ENCODE measurements at places on chromosomes 12 and 14.

- DNase-seq, result no peak
Measured at GRCh38 chr12:82326905-82327503, 31.2 kb downstream of the CCDC59 start.

DNA sequence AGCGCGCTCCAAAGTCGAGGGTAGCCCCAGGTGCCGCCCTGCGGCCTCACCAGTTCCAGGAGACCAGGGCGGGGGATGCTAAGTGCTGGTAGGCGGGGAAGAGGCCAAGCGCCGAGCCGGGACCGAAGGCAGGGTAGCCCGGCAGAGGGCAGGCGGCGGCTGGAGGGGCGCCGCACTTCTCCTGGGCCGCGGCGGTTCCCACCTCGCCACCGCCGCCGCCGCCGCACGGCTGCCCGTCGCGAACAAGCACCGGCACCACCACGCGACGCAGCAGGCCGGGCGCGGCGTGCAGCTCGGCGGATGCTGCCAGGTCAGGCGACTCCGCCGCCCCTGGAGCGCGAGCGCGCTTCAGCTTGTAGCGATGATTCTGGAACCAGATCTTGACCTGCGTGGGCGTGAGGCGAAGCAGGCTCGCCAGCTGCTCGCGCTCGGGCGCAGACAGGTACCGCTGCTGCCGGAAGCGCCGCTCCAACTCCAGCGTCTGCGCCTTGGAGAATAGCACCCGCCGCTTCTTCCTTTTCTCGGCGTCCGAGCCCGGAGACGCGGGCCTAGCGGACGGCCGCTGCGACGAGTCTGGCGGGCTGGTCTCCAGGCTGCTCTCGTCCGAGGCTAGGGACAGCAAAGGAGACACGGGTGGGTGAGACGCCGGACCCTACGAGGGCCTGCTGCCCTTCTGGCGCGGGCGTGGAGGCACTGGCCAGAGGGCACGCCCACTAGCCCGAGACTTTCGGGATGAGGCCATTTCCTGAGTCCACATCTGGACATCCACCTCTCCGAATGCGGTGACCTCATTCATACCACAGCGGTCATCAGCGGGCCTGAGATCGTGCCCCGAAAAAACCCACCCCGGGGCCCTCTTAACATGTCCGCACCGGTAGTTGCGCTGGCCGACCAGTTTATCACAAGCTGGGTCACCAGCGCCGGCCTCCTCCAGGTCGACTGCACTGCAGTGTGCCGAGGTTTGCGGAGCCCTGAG is 1.3 kb downstream of the NKX2-8 start:
- DNase-seq, result no peak

DNA sequence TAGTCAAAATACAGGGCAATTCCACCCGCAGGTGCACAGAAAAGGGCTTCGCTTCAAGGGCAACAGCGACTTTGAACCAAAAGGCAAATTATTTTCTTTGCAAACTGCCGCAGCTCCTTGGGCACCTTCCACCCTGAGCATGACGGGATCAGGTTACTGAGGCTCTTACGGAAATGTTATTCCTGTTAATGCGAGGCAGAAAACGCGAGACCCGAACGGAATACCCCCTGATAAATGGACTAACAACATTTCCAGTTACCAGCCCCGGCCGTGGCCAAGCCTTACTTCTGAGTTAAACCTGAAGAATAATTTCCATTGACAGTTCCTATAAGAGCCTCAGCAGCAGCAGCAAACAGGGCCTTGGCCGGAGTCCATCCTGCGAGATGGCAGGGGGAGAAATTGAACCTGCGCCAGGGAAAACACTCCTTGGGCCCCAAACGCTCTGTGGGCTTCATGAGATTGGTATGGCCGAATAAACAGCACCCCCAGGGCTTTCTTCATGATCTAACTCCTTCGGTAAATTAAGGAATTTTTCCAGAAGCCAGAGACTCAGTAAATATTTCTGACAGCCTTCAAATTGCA is 70.0 kb upstream of the DICER1 start:
- DNase-seq, result no peak

DNA sequence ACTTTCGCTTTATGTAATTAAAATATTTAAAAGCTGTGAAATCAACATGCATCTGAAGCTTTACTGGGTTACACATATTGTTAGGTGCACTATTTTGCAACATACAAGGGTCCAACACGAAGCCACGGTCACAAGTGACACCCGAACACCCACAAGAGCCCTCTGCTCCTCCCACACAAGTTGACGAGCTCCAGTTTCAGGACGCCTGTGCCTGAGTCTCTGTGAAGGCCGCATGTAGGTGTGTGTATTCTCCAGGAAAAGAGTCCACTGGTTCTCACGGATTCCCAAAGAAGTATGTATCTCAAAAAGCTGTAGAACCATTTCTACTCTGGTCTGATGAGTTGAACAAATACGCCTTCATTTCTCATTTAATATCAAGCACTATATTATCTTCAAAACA is 12.0 kb downstream of the SLC15A4 start:
- no peak for DNase-seq

All from GM12878 (cell line).